ENCODE measurements at places on chromosomes 3 and 15.
A peak's percentile ranks its signal among the peaks of the same experiment; 100 is the strongest.

- peak; percentile 12 for DNase-seq
These were observed 86.3 kb downstream of the CNTN6 start for GRCh38 chr3:1179146-1179545.

GRCh38 chr3:12994357-12994606 lies 78.9 kb downstream of the IQSEC1 start:
- no peak for DNase-seq

GRCh38 chr3:64837126-64837738 lies 149.4 kb upstream of the ADAMTS9 start:
- DNase-seq: no peak

DNA sequence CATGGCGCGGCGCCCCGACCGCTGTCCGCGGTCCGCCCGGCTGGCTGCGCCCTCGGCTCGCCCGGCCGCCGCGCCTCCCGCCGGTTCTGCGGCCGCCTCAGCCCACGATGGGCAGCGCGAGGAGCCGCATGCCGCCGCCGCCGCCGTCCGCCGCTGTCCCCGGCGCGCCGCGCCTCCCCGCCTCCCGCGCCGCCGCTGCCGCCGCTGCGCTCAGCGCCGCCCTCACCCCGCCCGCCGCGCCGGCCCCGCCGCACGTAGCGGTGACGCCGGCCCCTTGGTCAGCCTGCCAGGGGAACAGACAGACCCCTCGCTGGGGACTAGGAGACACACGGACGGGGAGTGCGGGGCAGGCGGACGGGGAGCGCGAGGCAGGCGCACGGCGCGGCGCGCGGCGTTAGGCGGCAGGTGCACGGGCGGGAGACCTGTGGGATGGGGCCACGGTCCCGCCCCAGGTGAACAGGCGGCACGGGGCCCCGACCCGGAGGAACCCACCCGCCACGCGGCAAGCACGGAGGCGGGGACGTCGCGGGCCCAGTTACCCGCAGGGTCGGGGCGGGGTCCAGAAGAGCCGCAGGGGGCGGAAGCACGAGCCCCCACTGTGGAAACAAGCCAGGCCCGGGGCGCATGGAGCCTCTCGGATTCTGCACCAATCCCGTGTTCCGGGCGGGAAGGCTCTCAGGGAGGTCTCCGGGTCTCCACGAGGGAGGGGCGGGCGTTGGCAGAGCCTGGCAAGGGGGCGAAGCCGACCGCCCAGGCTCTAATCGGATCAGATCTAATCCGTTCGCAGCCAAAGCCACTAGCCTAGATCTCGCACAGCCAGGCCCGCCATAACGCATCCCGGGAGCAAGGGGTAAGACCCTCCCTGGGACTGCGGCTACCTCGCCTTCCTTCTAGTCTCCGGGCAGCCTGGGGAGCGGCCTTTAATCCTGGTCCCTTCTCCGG lies at the start of gene CSPG5:
Gene CSPG5 (minus strand): TSS at position 175 of the 942 bp plus-strand sequence. CDS start 172 bp downstream, at position 3.
- DNase-seq: peak; percentile 12

DNA sequence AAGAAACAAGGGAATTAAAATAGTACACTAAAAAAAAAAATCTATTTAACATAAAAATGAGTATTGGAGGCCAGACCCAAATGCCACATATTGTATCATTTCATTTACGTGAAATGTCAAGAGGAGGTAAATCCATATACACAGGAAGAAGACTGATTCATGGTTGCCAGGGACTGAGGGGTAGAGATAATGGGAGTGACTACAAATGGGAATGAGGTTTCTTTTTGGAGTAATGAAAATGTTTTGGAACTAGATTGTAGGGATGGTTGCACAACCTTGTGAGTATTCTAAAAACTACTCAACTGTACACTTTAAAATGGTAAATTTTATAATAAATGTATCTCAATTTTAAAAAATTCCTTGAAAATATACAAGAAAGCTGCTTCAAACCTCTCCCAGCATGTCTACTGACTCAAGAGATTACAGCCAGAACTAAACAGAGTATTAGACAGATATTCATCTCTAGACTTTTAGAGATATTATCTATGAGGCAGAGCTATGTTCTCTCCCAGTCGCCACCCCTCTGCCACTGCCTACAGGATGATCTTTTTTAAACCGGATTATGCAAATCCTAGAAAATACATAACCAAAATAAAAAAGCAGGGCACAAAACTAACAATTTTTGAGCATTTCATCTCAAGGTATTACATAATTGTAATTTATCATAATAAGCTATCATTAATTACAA lies 6.2 kb downstream of the HLTF start:
- no peak for DNase-seq

DNA sequence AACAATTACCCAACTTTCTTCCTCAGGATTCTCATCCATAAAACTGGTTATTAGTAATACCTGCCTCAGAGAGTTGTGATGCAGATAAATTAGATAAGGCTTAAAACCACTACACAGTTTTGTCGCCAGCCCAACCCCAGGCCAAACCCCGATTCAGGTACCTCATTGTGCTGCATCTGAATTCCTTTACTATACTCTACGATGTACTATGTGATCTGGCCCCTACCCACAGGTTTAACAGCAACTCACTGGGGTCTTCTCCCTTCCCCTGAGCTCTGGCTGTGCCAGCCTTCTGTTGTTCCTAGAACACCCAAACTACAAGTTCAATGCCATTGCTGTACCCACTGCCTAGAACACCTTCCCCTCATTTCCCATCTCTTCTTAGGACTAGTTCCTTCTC lies 64.6 kb downstream of the MYO5A start:
- no peak for DNase-seq

DNA sequence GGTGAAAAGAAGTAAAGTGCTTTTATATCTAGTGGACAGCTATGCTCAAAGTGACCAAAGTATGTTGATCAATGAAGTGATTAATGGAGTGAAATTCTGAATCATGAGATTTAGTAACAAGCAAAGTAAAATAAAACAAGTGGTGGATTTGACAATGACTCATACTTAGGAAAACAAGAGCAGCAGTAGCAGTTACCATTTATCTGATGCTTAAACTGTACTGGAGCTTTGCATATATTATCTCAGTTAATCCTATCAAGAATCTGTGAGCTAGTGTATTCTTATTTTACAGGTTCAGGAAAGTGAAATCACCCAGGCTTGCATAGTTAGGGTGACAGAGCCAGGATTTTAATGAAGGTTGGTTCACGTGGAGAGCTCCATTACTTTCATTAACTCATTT lies 50.6 kb upstream of the SPATA16 start:
- DNase-seq: no peak

DNA sequence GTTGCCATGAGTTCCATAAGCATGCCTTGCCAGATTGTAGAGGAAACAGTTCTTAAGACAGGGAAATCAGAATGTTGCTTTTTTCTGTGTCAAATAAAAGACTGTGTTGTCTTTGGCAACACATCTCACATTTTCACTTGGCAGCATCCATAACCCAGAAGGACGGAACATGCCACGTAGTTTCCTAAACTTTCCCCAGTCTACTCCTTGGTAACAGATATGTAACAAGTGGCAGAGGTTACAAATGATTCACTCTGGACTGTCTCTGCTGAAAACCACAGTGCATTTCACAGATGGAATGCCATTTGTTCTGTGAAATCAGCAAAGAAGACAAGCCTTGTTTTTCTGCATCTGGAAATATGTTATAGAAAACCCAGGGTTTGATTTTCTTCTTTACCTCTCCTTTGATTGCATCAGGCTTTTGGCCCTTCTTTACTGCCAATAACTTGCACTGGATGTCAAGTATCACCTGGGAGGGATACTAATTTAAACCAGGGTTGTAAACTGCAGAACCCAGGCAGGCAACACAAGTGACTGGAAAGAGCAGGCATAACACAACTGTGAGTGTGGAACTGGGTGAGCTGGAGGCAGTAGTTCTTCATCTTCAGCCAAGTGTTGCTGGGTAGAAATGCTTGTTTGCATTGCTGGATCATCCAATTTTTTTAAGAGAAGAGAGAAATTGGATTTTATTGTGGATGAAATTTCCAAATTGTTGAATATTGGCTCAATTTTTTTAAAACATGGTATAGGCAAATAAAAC lies 124.4 kb upstream of the FOXB1 start:
- peak; percentile 62 for DNase-seq

Data from fibroblast of skin of scalp (primary cell).